ENCODE measurements at places on chromosomes 4 and X.

GRCh38 chrX:136417806-136418205 is 69.9 kb upstream of the BRS3 start:
- DNase-seq: no peak

DNA sequence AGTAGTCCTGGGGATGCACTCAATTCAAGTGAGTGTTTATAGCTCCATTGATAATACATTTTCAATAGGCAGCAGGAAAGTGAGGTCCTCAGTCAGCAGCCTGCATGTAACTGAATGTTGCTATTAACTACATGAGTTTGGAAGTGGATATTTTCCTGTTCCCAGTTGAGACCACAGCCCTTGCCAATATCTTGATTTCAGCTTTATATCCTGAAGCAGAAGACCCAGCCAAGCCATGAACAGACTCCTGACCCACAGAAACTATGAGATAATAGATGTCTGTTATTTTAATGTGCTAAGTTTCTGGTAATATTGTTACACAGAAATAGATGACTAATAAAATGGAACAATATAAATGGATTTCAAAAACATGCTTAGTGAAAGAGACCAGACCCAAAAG is 63.7 kb downstream of the VSIG4 start:
- DNase-seq: no peak

DNA sequence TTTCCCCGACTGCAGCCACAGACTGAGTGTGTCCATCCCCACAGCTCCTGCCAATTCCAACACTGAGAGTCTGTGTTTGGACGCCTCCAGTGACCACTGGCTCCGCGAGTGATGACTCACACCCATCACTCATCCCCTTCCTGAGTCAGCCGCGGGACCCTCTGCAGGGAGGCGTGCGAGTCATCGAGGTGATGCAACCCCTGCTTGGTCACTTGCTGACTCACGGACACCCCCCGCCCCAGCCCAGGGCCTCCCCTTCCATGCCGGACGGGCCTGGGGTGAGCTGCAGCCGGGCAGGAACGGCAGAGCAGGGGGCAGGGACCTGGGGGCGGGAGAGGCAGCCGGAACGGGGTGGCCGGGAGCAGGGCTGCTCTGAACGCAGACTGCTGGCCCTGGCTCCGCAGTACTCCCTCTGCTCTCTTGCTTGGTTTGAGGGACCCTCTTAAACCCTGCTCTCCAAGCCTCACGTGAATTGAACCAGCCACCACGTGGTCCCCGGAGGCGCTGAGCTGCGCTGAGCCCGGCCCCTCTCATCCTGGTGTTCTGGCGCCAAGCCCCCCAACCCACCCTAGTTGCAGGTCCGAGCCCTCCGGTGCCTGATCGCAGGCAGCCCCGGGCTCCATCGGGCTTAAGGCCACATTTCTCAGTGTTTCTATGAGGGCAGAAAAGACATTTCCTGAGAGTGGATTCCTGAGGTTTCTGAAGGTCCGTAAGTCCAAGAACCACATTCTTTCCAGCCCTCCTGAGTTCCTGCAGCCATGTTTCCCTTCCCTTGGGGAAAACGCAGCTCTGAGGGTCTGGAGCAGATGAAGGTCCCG is 32.4 kb downstream of the FGFRL1 start:
- no peak for DNase-seq

- DNase-seq: no peak
Observed at GRCh38 chr4:184906480-184907097, 80.8 kb upstream of the ACSL1 start.

DNA sequence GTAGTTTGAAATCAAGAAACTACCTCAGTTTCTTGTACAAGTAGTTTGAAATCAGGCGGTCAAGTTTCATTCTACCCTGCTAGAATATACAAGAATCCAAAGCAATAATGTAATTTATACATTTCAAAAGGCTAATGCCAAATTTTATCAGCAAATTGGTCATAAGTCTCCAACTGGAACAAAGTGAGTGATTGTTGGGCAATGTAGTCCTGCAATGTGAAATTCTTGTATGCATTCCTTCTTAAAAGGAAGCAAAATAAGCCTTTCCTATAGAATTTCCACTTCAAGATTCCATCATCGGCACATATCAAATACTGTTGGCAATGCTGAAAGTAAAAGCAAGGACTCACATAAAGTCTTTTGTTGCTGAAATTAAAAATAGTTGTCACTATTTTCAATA is 334.9 kb downstream of the IL1RAPL1 start:
- DNase-seq: no peak

GRCh38 chr4:124555959-124556358 is 156.6 kb downstream of the ANKRD50 start:
- no peak for DNase-seq

DNA sequence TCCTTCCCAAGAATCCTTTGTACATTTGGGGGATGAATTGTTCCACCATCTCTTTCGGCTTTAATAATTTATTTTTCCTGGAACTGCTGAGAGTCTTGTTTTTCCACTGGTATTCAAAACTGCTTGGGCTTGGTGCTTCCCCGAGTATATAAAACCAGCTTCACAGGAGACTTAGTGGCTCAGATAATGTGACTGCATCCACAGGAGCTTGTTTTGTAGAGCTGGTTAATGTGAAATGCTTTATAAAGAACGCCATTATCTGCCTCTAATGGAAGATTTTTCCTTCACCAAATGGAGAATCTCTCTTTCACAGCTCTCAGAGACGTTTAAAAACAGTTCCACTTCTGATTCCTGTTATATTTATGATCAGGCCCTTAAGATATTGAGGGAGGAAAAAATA is 935.5 kb downstream of the RAB28 start:
- DNase-seq: no peak

- DNase-seq: no peak
Observed at GRCh38 chr4:7763788-7764187, 175.9 kb downstream of the AFAP1 start.

DNA sequence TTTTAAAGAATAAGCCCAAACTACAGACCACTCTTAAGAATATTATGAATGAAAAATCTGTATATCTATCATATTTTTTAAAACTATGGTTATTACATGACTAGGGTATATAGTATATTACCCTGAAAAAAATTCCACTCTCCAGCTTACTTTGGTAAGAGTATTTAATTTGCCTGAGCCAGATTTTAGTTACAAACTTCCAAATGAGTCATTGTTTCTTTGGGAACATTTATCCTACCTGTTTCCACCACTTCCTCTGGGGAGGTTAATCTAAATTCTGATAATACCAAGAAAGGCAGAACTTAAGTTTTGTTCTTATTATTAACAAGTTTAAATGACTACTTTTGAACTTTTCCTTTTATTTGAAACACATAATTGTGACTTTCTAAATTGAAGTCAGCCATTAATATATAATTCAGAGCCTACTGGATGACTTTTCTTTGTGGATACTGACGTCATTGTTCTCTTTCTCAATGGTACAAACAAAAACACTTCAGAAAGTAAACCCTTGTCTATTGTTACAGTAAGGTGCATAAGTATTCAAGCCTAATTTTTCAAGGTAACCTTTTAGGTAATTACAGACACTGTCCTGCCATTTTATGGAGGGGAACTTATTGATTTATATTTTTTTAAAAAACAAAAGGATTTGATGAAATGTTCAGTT is 135.6 kb upstream of the TLL1 start:
- DNase-seq: no peak

- DNase-seq: peak; percentile 18
Observed at GRCh38 chrX:54357414-54358377, at the start of gene WNK3. Gene WNK3, minus strand, starts transcription at chrX:54358046.

GRCh38 chr4:67568820-67569219 is 10.3 kb downstream of the STAP1 start:
- DNase-seq: no peak

DNA sequence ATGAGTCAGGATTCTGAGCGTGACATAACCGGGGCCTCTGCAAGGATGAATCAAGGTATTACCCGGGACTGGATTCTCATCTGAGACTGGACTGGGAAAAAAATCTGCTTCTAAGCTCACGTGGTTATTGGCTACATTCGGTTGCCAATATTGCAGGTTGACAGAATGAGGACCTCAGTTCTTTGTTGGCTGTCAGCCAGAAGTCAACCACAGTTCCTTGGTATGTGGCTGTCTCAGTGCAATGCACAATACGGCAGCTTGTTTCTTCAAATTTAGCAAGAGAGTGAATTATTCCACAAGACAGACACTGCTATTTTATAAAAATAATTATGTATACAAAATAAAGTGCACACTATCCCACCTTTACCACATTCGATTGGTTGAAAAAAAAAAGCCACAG is 424.2 kb downstream of the KLHL4 start:
- DNase-seq: no peak

DNA sequence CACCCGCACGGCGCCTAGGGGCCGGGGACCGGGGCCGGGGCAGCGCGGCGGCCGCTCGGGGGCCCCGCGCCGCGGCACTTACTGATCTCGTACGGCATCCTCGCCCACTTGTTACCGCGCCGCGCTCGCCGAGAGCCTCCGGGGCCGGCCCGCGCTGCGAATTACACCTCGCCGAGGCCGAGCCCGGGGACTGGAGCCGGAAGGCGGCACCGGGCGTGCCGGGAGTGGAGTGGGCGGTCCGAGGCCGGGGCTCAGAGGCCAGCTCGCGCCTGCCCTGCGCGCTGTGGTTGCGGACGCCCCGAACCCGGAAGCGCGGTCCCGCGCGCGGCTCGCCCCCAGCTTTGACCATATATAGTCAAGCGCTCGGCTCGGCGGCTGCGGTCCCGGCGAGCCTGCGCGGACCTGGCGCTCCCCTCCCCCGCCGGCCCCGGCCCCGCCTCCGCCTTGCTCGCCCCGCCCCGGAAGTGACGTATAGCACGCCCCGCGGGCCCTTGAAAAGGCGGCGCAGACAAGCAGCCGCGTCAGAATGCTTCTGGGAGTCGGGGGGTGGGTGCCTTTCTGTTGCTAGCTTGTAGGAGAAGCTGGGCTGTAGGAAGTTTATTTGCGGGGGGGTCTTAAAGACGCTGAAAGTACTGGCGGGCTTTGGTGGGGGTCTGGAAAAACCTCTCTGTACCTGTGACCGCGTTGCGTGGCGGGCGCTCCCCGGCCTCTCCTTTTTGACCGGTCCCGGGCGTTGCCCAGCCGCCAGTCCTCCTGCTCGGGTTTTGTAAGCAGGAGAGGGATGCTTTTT is at the start of gene WDR1:
WDR1 (minus strand) TSS at position 231 of the 790 bp plus-strand sequence; CDS start at position 98, 133 bp downstream.
- DNase-seq: peak; percentile 84

- no peak for DNase-seq
Observed at GRCh38 chr4:181819946-181820345, 423.3 kb upstream of the TENM3 start.

DNA sequence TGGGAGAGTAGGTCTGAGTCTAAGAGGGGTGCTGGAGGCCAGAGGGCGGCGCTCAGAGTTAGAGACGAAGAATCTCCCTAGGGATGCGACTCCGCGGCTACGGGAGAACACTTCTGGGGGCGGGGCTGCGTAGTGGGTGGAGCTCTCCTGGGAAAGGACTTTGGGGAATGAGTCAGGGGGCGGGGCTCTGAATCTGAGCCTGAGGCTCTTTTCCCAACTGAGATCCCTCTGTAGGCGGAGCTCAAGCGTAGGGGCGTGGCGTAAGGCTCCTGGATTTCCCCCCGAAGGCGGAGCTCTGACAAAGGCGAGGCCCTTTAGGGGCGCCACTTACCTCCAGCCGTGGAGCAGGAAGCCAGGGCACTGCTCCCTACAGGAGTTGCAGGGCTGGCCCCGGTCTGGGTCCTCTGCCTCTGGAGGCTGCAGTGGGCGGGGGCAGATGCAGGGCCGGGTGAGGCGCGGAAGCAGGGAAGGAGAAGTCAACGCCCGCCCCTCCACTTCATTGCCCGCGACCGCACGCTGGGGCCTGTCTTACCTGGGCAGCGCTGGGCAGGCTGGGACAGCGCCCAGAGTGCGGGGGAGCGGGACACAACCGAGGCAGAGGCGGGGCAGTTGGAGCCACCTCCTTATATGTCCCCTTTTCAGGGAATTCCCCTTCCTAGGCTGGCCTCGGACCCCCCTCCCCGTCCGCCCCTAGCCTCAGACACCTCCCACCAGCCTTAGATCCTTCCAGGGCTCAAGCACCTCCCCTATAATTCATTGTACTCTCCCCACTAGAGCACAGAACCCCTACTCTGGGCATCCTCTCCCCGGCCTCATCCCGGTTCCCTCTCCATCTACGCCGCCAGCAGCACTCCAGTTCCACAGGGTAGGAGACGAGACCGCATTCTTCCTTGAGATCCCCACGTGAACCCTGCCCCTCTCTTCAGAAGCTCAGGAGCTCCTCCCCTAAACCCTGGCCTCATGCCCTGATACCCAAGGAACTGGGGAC is 1.6 kb downstream of the PRICKLE3 start:
- no peak for DNase-seq

GRCh38 chr4:2009651-2010233 is 968 bp upstream of the NELFA start:
- DNase-seq: peak; percentile 22

GRCh38 chr4:14178421-14178820 is 550.9 kb upstream of the BOD1L1 start:
- no peak for DNase-seq

GRCh38 chr4:2092669-2093053 is 33.5 kb downstream of the NAT8L start:
- DNase-seq: no peak

GRCh38 chr4:67608027-67608426 is 49.5 kb downstream of the STAP1 start:
- no peak for DNase-seq

- no peak for DNase-seq
Observed at GRCh38 chr4:21470535-21470934, 478.0 kb downstream of the KCNIP4 start.

- no peak for DNase-seq
Observed at GRCh38 chr4:110998320-110998719, 375.4 kb upstream of the PITX2 start.

- no peak for DNase-seq
Observed at GRCh38 chrX:54794028-54794427, 4.0 kb downstream of the ITIH6 start.

DNA sequence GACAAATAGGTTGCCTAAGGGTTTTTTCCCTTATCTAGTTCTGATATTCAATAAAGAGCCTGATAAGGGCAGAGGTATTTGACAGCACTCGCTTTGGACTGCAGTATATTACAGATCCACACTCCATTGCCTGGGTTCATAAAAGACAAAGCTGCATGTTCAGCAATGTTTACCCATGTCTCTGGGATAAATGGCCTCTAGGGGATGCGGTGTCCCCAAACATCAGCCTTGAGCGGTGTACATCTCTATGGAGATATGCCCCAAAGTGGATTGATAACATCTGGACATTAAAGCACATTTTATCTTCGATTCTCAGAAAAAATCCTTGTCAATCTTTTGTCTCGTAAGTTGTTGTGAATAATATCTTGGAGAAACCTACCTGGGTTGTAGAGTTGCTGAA is 660.8 kb upstream of the AADAT start:
- DNase-seq: no peak

GRCh38 chr4:110175634-110176033 is 22.8 kb downstream of the ELOVL6 start:
- no peak for DNase-seq

GRCh38 chrX:105307762-105308161 is 87.3 kb upstream of the TEX13A start:
- no peak for DNase-seq

DNA sequence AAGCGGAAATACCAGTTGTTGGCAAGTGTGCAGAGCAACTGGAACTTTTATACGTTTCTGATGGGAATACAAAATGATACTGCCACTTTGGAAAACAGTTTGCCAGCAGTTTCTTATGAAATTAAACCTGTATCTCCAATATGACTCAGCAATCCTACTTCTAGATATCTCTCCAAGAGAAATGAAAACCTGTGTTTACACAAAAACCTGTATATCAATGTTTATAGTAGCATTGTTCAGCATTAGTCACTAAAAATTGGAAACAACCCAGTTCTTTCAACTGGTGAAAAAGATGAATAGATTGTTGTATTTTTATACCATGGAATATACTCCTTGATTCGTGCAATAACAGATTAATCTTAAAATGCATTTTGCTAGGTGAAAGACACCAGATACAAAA is 26.8 kb downstream of the ATP7A start:
- no peak for DNase-seq

- DNase-seq: no peak
Observed at GRCh38 chr4:52106660-52107059, 55.6 kb downstream of the SPATA18 start.

All from activated CD4-positive, alpha-beta T cell treated with anti-CD3 and anti-CD28 coated beads for 24 hours (primary cell).